CD8-positive, alpha-beta memory T cell (primary cell): ENCODE measurements at places on chromosomes 1 and 21. TPM values are rescaled to one million over a fixed set of nuclear protein-coding genes. Genes with fewer than 3 reads are reported as not detected.

The FMO5 gene
- total RNA-seq: 0.35 TPM

DNA sequence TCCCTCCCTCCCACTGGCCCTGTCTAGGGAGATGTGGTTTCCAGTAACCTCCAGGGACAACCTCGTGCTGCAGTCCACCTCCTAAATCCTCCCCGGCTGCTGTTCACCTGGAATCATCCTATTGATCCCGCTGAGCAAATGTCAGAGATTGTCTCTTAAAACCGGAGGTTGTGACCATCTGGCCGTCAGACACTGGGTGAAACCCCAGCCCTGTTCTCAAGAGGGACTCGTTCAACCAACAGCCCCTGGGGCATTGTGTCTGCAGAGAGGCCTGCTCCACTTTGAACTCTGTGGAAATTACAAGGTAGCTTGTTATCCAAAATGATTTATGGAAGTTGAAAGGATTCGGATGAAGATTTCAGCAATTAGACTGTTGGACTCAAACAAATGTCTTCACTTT lies 498.0 kb downstream of the MATN1 start:
- no peak overlapping the region for H3K27ac ChIP-seq

- no peak overlapping the region for H3K27ac ChIP-seq
- DNase-seq: no peak
- no peak overlapping the region for H3K4me3 ChIP-seq
These were observed 7.5 kb upstream of the CTPS1 start for GRCh38 chr1:40971966-40972365.

The ADGRB2 gene
- total RNA-seq: 0.57 TPM

The KCNH1 gene
- not detected for total RNA-seq

- no peak overlapping the region for H3K4me3 ChIP-seq
- H3K27ac ChIP-seq: no peak overlapping the region
- no peaks in the 10 kb centered on the region for H3K36me3 ChIP-seq
- no peak for DNase-seq
These were observed 228.4 kb upstream of the NR5A2 start for GRCh38 chr1:199799116-199799515.

DNA sequence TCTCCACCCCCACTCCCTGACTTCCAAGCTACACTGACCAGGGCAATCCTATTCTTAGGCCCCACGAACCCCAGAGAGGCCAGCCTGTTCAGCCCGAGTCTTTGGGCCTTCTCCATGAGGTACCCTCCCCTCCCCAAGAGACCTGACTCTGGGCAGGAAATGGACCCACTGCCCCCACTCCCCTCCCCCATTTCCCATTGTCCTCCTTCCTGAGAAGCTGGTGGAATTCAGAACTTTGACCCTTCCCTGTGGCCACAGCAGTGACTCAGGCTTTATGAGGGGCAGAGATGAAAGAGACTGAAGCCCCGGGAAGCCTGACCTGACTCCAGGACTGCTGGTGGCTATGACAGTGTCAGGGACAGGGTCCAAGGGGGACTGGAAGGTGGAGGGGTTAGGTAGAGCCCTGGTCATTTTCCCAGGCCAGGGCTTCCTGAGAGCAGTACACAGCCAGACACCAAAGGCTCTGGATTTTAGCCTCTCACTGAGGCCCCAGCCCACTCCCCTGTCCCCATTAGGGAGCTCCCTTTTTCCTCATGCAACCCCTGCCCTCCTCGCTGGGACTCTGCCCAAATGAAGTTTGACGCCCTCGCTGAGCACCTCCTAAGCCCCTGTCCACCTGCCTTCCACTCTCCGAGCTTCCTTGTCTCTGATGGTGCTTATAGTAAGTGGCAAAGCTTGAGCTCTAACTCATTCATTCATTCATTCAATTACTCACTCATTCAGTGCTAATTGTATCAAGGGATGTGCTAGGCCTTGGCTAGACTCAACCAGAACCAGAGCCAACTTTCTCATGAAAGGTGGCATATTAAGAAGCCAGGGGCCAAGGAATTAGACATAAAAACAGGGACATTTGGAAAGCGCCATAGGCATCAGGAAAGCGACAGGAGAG lies 3.0 kb downstream of the CRYBG2 start:
- H3K4me3 ChIP-seq: no peak overlapping the region
- no peak overlapping the region for H3K27ac ChIP-seq
- no peaks in the 10 kb centered on the region for H3K4me1 ChIP-seq
- H3K27me3 ChIP-seq: no peaks in the 10 kb centered on the region
- DNase-seq: no peak

GRCh38 chr1:226649780-226650179 lies 89.3 kb downstream of the ITPKB start:
- no peak for DNase-seq
- H3K36me3 ChIP-seq: peaks cover 36% of the 10 kb centered on the region
- H3K4me1 ChIP-seq: peaks cover 43% of the 10 kb centered on the region
- H3K27me3 ChIP-seq: no peaks in the 10 kb centered on the region
- no peak overlapping the region for H3K27ac ChIP-seq
- no peak overlapping the region for H3K4me3 ChIP-seq

DNA sequence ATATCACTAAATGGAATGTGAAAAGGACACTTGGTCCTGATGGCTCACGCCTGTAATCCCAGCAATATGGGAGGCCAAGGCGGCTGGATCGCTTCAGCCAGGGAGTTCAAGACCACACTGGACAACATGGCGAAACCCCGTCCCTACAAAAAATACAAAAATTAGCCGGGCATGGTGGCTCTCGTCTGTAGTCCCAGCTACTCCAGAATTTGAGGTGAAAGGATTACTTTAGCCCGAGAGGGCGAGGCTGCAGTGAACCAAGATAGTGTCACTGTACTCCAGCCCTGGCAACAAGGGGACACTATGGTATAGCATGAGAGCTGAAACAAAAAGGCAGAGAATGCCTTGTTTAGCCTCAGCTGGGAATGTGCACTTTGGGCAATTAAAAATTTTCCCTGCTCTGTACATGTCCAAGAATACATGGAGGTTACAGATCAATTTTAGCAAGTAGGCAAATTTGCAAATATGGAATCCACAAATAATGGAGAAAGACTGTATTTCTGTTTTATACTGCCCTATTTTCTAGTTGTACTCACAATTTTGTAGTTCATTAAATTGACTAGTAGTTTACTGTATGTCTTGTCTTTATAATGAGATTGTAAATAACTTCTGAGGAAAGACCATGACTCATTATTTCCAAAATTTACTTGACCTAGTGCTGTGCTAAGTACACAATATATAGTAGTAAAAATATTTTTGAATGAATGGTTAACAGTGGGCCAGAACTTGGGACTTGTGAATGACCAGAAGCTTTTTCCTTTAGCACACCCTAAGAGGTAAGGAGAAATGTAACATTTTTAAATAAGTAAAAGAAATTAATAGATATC lies 2.0 kb upstream of the ANGEL2 start:
- peaks cover 13% of the 10 kb centered on the region for H3K4me1 ChIP-seq
- H3K27me3 ChIP-seq: no peaks in the 10 kb centered on the region

The FAM72B gene
- total RNA-seq: 12.3 TPM

- no peak for DNase-seq
- no peaks in the 10 kb centered on the region for H3K4me1 ChIP-seq
- no peak overlapping the region for H3K4me3 ChIP-seq
- H3K36me3 ChIP-seq: no peaks in the 10 kb centered on the region
- H3K27ac ChIP-seq: no peak overlapping the region
These were observed 773.2 kb upstream of the ADAMTS5 start for GRCh38 chr21:27740084-27740483.

The RAB42 gene
- 0.35 TPM for total RNA-seq
